ENCODE measurements at places on chromosomes 7 and 10. TPM values are rescaled to one million over a fixed set of nuclear protein-coding genes. Genes with fewer than 3 reads are reported as not detected.

COBL gene
- total RNA-seq = not detected

GIMAP6 gene
- not detected for total RNA-seq

AEBP1 gene
- 31.8 TPM for total RNA-seq

OPN1SW gene
- not detected for total RNA-seq

C10orf62 gene
- not detected for total RNA-seq

EPO gene
- not detected for total RNA-seq

IGF2BP3 gene
- 75.3 TPM for total RNA-seq

LIPN gene
- not detected for total RNA-seq
